ENCODE measurements at places on chromosomes 4 and X.

- no peak for DNase-seq
Observed at GRCh38 chr4:4200624-4201023, 26.1 kb downstream of the OTOP1 start.

DNA sequence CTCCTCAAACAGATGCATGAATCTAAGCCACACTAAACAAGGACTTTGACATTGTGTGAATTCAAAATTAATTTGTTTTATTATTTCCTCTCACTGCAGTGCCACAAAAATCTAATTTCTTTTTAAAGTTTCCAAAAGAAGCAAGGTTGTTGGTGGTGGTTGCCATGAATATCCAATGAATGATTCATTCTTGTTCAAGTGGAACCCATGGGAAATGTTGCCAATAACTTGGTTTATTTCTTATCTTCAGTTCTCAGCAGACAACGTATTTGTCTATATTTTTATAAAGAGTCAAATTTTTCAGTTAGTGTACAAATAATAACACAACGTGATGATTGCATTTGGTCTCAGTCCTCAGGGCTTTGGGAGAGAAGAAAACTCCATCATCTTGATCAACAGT lies 309.4 kb upstream of the NOCT start:
- DNase-seq: no peak

DNA sequence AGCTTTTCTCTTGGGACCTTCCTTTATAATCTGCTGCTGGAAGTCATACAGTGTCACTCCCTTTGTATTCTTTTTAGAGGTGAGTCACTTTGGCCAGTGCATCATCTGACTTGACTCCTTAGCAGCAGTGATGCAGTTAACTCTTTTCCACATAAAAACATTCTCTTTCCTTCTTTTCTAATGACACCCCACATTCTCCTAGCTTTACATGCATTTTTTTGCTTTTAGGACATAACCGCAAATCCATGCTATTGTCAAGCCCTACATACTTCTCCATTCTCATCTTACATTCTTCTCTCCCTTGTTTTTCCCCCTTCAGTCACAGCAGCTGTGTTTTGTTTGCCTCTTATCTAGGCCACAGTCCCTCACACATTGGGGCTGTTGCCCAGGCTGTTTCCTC lies 55.1 kb downstream of the ZNF330 start:
- no peak for DNase-seq

GRCh38 chr4:19844446-19844845 lies 407.3 kb upstream of the SLIT2 start:
- DNase-seq: no peak

- DNase-seq: no peak
Observed at GRCh38 chr4:128862608-128863311, 53.3 kb downstream of the JADE1 start.

DNA sequence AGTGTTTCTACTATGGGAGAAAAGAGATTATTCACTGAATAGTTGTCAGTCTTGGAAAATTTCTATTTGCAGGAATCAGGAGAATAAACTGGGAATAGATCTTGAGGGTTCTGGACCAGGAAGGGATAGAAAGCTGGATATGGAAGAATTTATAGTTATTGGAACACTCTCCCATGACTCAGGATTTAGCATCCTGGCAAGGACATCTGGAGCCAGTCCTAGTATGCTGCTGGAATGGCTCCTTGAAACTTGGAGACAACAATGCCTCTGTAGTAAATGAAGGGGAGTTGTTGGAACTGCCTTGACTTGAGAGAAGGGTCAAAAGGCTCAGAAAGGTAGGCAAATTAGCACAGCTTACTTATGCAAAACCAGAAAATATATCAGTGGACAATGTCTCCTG lies 23.5 kb upstream of the THOC2 start:
- no peak for DNase-seq

GRCh38 chrX:92247076-92247475 lies 467.9 kb downstream of the PCDH11X start:
- DNase-seq: no peak

DNA sequence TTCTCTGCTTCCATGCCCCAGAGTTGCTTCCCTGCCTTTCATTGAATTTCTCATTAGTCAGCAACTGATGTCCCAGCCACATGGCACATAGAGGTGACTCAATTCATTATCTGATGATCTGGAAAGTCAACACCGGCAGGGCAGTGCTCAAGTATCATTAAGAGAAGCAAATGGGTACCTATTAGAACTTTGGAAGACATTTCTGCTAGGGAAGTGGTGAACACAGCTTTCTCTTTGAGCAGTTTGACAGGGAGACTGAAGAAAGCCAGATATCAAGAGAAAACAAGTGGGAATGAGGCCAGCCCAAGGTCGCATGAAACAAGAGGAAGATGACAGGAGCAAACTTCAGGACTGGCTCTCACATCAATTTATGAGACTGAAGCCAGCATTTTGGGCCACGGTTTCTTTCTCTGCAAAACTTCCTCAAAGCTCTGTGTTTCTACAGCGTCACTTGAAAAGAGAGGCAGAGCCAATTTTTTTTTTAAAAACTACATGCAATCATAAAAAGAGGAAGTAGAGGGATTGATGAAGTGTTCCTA lies 108.3 kb upstream of the RPS6KA3 start:
- no peak for DNase-seq

DNA sequence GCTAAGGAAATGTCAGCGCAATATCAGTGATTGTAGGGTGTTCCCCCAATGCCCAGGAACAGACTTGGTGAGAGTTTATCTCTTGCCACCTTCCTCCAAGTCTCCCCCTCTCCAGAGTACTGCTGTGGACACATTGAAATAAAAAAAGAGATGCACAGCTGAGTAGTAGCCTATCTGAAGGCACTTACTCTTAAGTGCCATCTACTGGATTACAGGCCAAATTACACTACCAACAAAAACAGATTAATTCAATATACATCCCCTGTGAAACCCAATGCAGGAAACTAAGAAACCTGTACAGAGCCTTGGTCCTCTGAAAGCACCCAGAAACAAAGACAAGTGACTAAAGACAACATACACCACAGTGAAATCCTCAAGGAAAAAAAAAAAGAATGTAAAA lies 460.3 kb downstream of the ZIC3 start:
- DNase-seq: no peak

GRCh38 chrX:72477781-72478181 lies 94.9 kb downstream of the HDAC8 start:
- no peak for DNase-seq

Measured in stimulated activated CD8-positive, alpha-beta memory T cell treated with anti-CD3 and anti-CD28 coated beads, Interleukin-15, amount 100 ng/mL, for 1 hour (primary cell).